ENCODE measurements at places on chromosomes 2 and 18. TPM values are rescaled to one million over a fixed set of nuclear protein-coding genes. Genes with fewer than 3 reads are reported as not detected.

DNA sequence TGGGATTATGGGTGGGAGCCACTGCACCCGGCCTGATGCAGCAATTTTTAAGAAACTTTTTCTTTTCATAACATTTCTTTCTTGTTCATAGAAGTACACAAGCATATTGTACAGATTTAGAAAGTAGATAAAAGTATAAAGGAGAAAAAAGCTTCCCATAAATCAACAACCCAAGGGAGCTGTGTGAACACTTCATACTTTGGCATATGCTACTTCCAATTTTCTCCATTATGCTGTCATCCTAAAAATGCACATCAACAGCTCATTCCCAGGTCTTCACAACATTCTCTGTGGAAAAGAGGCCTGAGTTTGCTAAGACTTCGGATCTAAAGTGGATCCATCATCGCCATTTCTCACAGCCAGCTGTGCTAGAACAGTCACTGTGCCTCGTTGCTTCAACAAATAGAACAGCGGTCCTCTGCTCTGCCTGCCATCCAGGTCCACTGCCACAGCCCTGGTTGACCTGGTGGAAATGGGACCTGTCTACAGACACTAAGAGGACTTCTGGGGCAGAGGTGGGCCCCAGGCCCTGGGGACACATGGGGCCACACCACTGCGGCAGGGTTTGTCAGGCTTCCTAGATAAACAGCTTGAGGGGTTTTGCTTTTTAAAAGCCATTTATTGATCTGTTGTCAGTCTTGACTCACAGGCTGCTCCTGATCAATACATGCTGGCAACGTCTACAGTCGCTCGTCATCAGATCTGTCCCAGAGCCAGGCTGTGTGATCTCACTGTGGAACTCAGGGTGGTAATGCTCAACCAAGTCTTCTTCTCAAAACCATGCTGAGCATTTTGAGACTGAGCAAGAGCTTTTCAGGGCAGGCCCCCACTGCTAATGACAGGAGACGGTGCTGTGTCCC lies 72.7 kb upstream of the MGAT4A start:
- DNase-seq = no peak

DNA sequence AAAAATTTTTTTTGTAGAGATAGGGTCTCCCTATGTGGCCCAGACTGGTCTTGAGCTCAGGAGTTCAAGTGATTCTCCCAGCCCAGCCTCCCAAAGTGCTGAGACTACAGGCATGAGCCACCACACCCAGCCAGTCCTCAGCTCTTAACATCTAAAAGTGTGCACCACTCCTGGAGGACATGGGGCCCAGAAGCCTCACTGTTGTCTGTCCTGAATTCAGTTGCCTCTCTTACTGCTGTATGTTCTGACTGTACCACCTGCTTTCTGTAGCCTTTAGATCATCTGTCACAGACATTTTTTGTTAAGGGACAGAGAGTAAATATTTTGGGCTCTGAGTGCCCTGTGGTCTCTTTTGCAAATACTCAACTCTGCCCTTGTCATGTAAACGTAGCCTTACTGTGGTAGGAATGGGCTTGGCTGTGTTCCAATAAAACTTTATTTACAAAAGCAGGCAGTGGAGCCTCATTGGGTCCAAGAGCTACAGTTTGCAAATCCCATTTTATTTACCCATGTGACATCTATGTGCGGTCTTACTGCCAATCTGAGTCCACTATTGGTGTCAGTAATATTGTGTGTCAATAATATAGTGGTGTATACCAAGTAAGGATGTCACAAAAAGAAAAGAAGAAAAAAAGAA lies 38.1 kb downstream of the TMEM37 start:
- no peak for DNase-seq

DNA sequence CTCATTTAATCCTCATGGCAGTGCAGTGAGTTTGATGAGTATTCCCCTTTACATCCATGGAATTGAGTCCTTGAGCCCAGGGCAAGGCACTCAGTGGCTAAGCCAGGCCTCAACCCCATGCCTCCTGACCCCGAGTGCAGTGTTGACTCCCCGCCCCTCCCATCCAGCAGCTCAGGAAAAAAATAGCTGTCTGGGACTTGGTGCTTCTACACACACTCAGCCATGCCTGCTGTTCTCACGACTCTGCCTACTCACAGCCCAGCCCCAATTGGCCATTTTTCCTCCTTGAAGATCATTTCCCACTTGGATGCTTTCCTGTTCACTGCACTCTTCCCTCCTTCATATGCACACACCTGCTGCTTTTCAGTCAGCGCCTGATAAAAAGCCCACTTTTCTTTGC lies 8.8 kb downstream of the FOSL2 start:
- DNase-seq = no peak

DNA sequence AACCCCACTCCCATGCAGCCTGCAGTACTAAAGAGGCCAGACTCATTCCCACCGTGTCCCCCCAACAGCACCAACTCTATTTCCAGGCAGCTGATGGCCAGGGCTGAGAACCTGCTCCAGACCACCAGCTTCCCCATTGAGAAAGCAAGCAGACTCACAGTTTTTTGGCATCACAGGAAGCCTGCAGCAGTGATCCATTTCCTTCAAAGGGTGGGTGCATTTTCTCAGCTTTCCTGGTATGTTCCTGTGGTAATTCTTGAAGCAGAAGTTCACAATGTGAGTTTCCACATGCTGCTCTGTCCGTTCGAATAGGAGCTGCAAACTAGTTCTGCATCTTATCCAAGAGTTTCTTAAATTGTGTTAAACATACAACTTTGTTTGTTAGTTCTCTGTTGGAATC lies 1249.6 kb upstream of the FAM98A start:
- DNase-seq = no peak

DNA sequence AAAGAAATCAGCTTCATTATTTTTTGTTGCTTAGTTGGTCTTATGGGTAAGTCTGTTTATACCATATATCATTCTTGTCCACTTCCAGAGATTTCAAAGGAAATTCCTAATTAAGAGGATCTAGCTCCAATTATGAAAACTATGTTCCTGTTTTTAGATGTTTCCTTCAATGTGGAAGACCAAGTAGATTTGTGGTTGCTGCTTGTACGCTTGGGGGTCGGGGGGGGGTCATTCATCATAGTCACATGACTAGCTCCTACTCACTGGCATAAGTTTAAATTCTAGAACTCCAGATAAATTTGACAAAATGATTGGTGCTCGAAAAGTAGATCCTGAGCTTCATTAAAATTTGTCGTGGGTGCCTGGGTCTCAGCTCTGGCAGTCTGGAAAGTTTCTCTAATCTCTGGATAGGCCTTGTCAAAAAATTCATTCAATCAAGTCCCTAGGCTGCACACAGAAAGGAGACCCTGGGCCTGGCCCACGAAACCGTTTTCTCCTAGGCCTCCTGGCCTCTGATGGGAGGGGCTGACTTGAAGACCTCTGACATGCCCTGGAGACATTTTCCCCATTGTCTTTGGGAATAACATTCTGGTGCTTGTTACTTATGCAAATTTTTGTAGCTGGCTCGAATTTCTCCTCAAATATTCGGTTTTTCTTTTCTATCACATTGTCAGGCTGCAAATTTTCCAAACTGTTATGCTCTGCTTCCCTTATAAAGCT lies 62.5 kb downstream of the MEP1B start:
- no peak for DNase-seq

SCG2 gene
- 1.7 TPM for total RNA-seq

Measured in Panc1 (cell line).